ENCODE measurements at places on chromosomes 11 and 22.

GRCh38 chr11:112042161-112042960 lies 17.2 kb downstream of the DLAT start:
- DNase-seq: no peak

DNA sequence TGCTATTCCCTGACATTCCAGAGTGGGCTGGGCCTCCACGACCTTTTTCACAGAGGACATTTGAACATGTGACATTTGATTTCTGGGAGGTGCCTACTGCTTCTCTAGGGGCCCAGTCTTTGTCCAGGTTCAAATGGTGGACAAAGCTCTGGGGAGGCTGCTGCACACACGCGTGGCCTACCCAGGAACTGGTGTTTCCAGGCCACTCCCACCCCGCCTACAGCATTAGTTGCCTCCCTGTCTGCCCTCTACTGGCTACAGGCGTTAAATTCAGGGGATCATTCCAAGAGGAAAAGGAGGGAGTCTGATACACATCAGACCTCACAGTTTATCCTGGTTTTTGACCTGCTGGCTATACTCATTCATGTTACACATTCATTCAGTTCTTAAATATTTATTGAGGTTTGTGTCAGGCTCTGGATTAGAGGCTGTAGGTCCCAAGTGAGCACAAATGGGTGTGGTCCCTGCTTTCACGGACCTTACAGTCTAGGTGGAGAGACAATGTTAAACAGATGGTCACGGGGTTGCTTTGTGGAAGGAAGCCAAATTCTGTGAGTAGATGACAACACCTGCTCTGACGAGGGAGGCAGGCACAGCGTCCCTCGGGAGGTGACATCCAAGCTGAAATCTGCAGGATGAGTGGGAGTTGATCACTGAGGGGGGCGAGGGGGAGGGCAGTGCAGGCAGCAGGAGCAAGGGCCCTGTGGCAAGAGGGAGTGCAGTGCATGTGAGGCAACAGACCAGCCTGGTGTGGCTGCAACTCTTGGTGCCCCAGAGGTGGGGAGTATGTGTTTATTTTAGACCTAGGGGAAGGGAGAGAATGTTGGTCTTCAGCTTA lies 11.8 kb downstream of the TUB start:
- no peak for DNase-seq

GRCh38 chr11:107043242-107044006 lies 25.1 kb upstream of the GUCY1A2 start:
- DNase-seq: no peak

GRCh38 chr11:133619973-133620372 lies 87.7 kb upstream of the OPCML start:
- peak; percentile 36 for DNase-seq

DNA sequence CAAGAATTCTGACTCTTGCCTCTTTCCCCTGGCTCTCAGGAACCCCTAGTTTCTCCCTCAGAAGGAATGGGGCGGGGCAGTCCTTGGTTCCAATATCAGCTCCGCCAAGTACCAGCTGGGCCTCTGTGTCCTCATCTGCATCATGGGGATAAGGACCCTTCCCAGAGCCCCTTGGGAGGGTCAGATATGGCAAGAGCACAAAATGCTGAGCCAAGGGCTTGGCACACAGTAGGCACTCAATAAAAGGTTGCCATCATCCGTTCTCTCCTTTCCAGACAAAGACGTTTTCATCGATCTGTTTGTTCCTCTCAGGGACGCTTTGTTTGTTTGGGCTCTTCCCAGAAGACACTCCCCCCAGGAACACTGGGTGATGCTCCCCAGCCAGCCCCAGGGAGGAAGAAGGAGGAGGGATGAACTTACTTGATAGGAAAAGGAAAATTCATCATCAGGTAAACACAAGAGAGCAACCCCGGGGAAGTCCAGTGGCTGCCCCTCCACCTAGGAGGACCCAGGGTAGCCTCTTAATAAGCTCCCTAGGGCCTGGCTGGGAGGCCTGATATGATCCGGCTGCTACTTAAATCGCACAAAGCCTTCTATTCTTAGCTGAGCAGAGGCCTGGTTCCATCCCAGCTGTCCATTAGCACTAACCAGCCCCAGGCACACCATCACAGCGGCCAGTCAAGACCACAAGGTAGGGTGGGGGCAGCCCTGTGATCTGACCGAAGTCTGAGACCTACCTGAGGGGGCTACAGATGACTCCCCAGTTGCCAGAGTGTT lies 19.6 kb downstream of the GDPD5 start:
- no peak for DNase-seq

GRCh38 chr11:119903389-119903788 lies 174.4 kb upstream of the NECTIN1 start:
- no peak for DNase-seq

- no peak for DNase-seq
Observed at GRCh38 chr11:20912065-20912821, 242.9 kb downstream of the NELL1 start.

- no peak for DNase-seq
Observed at GRCh38 chr22:37020192-37020479, 594 bp downstream of the MPST start.

DNA sequence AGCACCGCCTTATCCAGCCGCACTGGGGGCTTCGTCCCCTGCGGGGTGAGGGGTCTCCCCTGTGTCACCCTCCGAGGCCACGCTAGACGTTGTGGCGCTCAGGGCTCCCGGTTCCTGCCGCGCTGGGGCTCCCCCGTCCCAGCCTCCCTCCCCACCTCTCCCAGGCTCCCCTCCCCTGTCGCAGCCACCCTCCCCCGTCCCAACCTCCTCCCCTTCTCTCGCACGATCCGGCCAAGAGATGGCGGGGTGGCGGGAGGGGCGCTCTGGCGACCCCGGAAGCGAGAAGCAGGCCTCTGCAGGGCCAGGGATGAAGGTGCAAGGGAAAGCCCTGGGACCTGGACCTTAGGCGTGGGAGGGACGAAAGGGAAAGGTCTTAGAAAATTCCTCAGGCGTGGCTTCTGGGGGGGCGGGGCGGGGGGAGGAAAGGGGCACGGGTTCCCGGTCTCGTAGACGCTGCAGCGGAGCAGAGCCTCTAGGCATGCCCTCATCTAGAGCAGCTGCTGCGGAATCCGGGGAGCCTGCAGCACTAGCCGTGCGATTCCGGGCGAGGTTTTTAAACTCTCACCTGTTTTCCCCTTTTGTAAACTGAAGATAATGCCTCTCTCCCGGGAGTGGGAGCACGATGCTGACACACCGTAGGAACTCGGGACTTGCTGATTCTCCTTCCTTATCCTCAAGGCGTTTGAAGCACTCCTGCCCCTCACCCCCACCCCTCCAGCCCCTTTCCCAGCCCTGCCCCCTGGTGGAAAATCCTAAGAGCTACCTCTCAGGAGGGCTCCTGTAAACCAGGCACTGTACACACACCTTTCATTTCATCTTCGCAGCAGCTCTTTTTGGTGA lies 14.4 kb downstream of the KCNJ5 start:
- peak; percentile 67 for DNase-seq

GRCh38 chr11:11486002-11486401 lies 133.0 kb upstream of the CSNK2A3 start:
- no peak for DNase-seq

- peak; percentile 6 for DNase-seq
Observed at GRCh38 chr22:40396882-40397281, 26.5 kb downstream of the SGSM3 start.

- DNase-seq: peak; percentile 71
Observed at GRCh38 chr22:19641254-19641982, 72.9 kb upstream of the SEPTIN5 start.

DNA sequence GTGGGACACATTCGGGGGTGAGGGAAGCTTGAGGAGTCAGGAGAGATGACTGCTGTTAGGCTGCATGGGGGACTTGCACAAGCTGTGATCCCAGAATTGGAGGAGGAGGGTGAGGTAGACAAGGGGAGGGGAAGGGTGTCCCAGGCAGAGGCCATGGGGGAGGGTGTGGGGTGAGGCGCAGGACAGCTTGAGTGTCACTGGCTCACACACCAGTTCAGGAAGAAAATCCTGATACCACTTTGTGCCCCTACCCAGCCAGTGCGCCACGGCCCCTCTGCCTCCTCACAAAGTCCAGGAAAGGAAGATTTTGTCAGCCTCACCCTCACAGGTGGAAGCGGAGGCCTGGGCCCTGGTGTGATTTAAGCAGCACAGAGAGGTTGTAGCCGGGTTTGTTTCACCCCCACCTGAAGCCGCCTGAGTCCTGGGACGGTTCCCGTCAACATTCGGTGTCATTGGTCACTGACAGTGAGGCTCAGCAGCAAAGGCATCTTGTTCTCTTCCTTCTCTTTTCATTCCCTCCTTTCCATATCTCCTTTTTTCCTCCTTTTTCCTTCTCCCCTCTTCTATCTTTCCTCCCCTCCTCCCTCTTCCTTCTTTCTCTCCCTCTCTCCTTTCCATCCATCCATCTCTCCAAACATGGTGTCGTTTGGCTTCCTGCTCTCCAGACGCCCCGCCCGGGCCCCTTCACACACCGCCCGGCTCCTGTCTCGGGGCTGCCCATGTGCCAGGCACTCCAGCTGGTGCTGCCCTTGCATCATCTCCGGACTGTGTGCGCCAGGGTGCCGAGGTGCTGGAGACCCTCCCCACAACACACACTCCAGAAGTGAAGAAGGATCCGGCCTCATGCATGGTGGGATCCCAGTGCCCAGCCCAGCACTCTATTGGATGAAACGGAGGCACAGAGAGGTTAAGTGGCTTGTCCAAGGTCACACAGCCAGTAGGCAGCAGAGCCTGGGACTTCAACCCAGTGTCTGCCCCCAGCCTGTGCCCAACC lies 89.3 kb downstream of the MPPED1 start:
- DNase-seq: no peak

GRCh38 chr22:31119026-31119717 lies 3.6 kb upstream of the INPP5J start:
- no peak for DNase-seq

DNA sequence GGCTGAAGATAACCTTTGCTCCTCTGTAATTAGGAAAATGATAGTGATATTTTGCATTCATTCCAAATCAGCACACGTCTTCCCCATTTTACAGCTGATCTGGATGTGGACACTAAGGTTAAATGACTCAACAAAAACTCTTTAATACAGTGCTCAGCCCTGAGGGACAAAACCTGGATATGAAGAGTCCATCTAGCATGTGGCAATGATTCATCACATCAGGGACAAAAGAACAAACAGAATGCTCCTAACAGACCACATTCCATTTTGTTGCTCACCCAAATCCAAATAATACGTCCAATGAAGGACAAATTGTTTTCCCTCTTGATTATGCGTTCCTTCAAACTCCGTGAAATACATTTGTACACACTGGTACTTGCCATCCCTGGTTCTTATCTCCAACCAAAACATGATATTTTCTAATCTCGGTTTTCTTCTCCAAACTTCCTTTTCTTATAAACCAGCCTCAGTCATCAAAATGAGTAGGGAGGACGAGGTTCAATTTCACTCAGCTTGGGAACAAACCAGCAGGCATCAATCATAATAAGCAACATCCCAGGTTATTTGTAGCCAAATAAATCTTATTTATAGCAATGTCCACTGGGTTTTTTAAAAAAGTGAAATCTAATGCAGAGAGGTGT lies 53.7 kb upstream of the MTMR2 start:
- no peak for DNase-seq

DNA sequence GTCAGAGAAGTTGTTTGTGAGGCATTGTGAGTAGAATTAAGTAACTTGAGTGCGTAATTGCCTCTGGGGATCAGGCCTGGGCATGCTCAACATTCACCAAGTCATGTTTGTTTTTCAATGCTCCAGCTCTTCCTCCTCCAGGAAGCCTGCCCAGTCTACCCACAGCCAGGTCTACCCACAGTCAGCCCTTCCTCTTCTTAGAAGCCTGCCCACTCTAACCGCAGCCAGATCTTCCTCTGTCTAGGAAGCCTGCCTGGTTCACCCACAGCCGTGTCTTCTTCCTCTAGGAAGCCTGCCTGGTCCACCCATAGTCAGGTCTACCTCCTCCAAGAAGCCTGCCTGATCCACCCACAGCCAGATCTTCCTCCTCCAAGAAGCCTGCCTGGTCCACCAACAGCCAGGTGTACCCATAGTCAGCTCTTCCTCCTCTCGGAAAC lies 25.0 kb downstream of the LRP5 start:
- no peak for DNase-seq

- no peak for DNase-seq
Observed at GRCh38 chr11:8342821-8343681, 79.4 kb upstream of the LMO1 start.

- no peak for DNase-seq
Observed at GRCh38 chr11:44811841-44812448, 85.2 kb downstream of the TSPAN18 start.

- DNase-seq: no peak
Observed at GRCh38 chr11:8083871-8084281, 2.9 kb downstream of the TUB start.

DNA sequence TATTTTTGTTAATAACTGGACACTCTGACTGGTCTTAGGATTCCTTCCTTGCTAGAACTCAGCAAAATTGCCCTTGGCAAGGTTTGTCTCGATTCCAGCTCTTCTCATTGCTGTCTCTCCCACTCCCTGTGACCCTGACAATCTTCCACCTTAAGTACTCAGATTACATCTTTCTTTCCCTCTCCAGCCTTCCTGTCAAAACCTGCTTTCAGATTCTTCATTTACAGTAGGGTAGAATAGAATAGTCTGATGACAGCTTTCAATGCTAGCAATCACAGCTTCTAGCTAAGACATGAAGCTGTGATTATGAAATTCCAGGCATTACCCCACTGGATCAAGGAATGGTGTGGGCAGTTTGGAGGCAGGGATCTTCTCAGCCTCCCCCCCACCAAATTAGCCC lies 39.2 kb upstream of the LMO2 start:
- no peak for DNase-seq

DNA sequence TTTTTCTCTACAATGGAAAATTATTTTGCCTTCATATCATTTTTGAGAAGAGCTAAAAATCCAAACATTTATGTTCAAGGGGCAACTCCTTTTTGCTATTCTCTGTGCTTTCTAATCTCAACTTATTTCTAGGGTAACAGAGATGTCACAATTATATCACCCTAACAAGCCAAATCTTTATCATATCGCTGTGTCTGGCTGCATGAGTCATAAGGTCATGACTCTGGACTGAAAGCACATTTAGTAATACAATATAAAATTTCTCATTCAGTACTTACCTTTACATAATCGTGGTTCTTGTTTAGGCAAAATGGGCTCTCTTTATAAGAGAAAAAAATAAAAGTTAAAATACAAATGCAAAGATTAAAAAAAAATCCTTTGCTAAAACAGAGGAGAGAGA lies 326.0 kb downstream of the CASP12 start:
- DNase-seq: no peak

GRCh38 chr11:65224930-65225278 lies 36.9 kb upstream of the POLA2 start:
- DNase-seq: no peak

All from NCI-H774 (cell line).